ENCODE measurements at places on chromosomes 7 and 10.

DNA sequence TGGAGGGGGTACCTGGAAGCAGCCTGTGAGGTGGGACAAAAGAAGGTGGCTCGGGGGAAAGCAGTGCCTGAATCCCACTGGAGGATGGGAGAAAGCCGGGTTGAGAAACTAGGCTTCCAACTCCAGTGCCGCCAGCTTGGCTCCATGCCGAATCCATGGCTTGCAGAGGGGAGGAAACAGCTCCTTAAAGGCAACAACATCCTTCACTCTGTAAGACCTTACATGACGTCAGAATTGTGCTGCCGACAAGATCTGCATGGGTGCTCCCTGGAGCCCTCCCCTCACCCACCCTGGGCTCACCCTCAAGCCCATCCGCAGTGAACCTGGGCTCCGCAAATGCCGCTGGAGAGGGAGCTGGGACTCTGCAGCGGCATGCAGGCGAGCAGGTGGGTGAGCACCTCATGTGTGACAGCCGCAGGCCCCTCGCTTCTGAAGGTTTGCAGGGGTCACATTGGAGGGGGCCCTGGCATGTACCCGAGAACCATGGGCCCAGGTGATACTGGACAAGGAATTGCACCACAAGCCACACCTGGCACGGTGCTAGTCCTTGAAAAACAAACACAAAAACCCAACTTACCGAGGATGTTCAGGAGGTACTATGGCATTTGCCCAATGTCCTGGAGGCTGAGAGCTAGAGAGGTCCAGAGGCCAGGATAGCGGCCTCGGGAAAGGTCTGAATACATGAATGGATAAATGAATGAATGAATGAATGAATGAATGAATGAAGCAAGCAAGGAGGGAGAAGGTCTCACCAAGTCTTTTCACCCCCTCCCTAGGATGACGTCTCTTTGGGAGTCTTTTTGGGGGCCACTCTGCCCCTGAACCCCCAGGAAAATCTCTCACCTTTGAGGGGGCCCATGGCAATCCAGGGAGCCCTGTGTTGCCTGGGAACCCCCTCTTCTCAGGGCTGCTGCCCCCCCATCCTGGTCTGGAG lies 238.6 kb upstream of the SHH start:
- DNase-seq, result no peak

GRCh38 chr7:129782818-129783583 lies 169.8 kb downstream of the UBE2H start:
- no peak for DNase-seq

DNA sequence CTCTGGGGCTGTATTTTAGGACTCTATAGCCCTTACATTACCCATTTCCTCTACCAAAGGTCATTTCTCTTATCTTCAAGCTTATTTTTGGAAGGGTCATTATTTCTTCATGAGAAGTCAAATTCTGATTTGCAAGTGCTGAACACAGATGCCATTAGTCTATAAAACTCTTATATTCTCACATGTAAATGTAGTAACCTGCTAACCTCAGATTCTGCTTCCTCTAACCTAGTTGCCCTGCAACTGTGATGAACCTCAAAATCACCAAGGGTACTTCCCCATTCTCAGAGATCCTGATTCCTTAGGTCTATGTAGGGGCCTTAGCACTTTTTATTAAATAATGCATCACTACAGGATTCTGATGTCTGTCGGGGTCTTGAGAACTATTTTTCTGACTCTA lies 6.3 kb downstream of the FAS start:
- no peak for DNase-seq

DNA sequence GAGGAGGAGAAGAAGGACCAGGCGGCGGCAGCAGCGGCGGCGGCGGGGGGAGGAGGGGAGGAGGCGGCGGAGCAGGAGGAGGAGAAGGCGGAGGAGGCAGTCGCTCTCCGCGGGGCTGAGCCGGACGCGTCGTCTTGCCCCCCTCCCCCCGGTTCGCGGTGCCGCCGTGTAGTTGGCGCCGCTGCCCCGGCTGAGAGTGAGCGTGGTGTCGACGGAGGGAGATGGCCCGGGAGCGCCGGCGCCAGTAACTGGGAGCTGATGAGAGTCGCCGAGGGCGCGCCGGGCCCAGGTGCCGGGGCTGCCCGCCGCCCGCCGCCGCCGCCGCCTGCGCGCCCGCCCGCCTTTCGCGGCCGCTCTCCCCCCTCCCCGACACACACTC lies 257 bp downstream of the WAC start:
- DNase-seq, result no peak

DNA sequence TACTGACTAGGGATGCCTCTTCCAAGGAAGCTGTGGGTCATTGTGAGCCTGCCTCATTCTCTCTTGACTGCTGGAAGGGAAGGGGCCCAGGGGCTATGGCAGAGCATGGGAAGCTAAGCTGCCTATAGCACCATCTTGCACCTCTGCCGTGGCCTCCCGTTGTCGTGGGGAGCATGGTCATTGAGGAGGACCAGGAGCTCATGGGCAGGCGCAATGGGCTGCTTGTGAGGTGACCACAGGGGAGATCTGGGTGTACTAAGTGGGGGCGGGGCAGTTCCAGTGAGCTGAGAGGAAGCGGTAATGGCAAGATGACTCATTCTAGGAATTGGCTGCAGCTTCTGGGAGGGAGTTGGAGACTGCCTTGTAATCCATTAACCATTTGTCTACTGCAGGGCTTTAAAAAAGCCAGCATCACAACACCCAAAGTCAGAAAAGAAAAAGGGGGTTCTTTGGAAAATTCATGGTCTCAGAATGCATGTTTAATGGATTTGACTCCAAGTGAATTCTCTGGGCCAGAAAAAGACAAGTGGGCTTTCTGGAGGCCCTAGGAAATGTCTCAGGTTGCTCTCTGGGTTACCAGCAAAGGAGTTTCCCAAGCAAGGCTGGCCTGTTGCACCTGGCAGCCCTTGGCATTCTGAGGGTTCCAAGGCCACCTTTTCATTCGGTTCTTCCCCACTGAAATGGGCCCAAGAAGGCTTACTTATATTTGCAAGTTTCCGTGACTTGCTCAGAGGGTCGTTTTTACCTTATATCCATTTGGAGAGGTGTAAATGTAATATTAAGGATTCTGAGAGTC lies 3.6 kb downstream of the DUSP5 start:
- peak; percentile 91 for DNase-seq

DNA sequence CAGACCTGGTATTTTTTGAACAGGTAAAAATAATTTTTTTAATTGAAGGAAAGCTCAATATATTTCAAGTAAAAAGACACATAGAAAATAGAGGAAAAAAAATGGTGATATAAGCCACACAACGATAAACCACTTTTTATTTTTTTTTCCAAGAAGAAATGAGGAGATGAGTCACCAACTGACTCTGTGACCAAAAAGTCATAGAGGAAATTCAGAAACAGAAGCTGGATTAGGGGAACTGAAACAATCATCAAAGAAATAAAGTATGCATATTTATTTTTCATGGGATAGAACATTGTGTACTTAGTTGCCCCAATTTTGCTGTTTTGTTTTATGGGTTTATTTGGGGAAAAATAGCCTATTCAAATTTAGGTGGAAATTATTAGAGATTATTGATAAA lies 176.8 kb upstream of the AGR3 start:
- DNase-seq, result no peak

DNA sequence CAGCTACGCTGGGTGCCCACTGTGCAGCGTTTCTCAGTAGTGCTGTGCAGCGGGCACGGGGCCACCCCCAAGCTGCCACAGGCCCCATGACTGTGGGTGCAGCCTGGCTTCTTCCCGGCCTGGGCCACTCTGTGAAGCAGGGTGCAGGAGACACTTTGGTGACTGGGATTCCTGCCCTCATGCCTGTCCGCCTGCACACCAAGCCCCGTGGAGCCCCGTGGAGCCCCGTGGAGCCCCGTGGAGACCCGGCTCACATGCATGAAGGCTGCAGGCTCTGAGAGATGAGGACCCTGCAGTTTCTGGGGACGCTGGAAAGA lies 3.9 kb upstream of the SHH start:
- no peak for DNase-seq

GRCh38 chr10:132685101-132685891 lies 100.7 kb downstream of the NKX6-2 start:
- no peak for DNase-seq

DNA sequence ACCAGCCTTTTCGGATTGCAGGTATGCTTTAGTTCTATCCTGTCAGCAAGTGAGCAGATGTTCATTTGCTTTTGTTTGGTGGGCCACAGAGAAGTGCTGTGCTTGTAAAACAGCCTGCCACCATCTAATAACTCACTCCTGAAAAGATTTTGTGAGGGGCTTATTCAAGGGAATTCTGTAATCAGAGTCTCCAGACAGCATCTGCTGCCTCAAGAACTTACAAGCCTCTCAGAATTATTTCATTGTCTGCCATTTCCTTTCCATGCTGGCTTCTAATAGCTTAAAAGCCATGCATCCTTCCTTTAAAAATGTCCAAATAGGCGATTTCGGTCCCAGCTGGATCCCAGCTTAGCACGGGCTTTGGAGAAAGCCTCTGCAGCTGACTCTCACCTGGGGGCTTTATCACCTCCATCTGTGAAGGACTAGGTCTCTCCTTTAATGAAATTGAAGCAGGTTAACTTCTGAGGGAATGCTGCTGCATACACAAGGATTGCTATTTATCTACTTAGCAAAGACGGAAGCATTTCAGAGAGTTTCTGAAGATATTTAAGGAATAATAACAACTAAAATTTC lies 48.0 kb downstream of the MALRD1 start:
- no peak for DNase-seq

Data from cerebellar cortex (tissue), 1 donor.